ENCODE measurements at places on chromosomes 2 and 18.

DNA sequence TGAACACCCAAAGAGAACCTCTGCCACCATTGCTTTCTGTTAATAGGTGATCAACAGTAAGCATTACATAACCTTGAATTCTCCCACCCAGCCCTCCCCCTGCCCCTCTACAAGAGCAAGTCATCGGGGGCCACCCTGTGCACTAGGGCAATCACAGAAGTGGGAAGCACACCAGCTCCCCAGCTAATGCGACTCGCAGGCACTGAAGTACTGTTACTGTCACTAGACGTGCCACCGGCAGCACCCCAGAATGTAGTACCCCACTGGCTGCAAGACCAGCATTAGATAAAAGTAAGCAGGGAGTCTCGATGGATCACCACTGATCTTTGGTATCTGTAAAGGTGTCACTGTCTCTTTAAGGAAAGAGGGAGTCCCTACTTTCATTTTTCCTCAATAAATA lies 167.6 kb downstream of the FAM210A start:
- no peak for DNase-seq

GRCh38 chr2:91442246-91442905 lies 2750.9 kb downstream of the RPIA start:
- peak; percentile 10 for DNase-seq

DNA sequence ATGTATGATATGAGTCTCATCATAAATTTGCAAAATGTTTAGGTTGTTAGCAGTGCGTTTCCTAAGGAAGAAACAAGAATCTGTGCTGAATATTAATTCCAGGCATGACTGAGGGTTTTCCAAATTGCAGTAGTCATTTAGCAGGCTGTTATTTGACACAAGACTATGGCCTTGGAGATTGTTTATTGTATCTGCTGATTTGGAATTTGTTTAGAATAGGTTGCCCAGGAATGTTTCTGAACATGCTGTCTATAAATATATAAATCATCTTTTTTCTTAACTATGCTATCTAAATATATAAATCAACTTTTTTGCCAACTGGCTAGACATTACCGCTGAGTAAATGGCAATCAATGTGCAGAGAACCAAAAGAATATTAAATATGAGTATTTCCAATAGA lies 90.9 kb downstream of the DOK6 start:
- DNase-seq, result no peak

DNA sequence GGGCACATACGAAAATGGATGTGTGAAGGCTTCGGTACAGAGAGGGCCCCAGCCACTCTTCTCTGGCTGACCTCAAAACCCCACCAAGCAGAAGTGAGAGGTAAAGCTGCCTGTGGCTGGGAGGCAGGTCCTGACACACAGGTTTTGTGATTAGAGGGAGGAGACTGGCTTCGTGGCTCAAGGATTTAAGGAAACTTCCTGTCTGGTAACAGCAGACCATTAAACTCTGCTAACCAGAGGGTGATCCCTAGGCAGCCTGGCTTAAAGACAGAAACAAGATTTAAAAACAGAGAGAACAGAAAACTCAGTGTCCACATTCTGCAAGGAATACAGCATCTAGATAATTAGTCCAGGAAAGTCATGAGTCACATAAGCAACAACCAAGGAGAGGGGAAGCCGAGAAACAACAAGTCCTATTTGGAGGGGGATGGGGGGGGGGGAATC lies 101.9 kb downstream of the NFATC1 start:
- DNase-seq, result no peak

DNA sequence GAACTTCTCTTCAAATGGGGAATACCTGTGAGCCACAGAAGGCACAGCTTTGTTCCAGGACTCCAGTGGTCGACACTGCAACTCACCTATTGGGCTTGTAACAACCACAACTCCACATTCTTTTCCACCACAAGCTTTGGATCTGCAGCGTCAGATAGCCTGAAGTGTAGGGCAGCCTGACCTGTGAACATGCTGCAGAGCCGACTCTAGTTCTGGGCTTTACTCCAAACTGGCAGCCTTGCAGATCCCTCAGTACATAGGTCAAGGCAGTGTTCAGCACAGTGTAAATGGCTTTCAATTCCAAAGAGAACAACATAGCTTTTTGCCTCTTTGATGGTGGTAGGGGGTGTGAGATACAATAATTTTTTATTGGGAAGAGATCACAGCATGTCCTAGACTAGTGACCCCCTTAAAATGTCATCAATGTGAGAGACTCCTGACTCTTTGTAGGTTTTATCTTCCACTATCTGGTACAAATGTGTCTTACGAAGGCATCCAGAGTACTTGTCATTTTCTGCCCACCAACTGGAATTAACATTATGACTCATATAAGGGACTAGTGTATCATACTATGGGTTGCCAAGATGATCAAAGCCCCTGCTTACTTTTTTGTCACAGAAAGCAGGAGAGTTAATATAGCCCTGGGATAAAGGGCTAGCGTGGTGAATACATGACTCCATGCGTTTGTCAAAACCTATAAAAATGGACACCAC lies 149.8 kb downstream of the COPS8 start:
- no peak for DNase-seq

- DNase-seq, result no peak
These were observed 77.0 kb downstream of the ZSWIM2 start for GRCh38 chr2:186771850-186772463.

DNA sequence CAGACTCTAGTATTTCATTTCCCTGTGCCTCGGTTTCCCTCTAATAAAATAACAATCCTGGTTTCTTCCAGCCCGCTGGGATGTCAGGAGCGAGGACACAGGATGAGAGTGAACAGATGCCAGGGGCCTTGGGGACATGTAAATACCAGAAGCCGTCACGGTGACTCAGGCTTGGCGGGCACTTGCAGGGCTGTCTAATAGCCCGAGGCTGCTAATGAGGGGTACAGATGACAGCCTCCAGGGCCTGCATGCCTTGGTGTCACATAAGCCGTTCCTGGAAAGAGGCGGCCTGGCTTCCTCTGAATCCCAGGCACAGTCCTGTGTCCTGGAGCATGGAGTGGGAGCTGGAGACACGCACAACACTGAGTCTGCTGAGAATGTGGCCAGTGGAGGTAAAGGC lies 28.2 kb downstream of the HS1BP3 start:
- DNase-seq, result no peak

DNA sequence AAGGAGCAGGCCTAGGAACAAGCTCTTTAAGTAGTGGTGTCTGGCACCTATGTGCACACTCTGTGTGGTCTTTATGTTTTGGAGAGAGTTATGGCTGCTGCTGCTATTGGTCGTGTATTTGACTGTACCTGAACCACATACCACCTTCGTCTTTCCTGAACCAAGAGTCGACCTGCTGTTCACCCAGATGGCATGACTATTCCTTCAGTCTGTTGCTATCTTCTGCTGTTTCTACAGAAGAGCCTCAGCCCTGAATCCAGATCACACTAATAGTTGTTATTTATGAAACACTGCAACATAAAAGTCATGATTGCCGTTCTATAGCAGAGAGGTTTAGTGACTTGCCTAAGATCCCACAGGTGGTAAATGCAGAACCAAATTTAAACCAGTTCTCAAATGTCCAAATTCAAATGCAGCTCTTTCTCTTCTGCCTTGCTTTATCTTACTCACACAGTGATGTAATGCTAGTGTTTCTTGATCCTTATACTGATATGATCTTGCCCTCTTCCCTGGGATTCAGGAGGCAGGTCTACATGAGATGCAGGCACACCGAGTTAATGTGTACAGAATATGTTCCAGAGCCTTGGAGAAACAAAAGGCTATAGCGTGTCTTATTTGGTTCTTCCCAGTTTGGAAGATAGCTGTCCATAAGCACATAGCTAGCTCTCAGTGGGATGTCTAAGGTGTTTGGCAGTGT lies 122.1 kb upstream of the FOSL2 start:
- DNase-seq, result no peak

GRCh38 chr18:5393779-5394178 lies 98.3 kb upstream of the ZBTB14 start:
- no peak for DNase-seq

DNA sequence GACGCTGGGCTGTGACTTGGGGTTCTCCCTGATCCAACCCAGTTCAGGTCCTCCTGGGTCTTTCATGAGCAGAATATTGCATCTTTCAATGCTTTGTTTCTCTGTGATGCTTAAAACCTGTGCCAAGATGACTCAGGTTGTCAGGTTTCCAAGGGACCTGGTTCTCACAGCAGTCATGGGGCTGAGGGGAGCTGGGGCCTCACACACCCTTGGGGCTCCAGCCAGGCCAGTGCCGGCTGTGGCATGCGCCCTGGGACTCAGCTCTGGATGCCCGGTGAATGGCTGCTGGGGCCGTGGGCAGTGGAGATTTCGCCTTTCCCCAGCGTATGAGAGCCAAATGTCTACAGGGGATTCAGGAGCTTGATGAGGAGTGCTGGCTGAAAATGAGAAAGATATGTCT lies 29.6 kb downstream of the EDAR start:
- no peak for DNase-seq

GRCh38 chr2:26016012-26016705 lies 17.7 kb upstream of the RAB10 start:
- DNase-seq, result no peak

DNA sequence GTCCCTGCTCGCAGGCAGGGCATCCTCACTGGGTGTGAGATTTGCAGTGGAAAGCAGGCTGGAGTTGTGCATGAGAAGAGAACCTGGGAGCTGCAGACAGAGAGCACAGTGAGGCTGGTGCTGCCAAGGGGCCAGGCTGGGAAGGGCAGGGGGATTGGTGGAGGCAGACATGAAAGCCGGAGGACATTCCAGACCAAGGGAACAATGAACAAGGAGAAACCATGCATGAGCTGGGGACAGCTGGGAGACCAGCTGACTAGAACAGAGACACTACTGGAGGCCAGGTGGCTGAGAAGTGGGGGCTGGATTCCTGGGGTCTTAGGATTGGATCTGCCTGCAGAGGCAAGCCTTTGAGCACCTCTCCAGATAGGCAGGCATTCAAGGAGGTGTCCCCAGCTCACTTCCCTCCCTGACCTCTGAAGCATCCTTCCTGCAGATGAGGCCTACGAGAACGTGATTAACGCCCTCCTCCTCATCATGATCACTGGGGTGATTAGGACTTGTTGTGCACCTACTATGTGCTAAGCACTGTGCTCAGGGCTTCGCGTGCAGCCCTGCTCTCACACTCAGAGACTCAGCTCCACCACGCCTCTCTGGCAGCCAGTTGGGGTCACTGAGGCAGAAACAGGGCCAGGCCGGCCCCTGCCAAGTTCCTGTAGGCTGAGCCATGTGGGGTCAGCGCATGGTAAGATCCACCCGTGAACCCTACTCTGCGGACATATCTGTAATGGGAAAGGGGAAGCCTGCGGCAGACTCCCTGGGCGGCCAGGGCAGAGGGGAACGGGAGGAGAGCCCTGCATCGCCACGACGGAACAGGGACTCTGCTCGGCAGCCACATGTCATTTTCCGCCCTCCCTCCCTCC lies 74.8 kb upstream of the SLC66A3 start:
- no peak for DNase-seq

GRCh38 chr18:5515011-5515784 lies 28.6 kb downstream of the EPB41L3 start:
- no peak for DNase-seq

DNA sequence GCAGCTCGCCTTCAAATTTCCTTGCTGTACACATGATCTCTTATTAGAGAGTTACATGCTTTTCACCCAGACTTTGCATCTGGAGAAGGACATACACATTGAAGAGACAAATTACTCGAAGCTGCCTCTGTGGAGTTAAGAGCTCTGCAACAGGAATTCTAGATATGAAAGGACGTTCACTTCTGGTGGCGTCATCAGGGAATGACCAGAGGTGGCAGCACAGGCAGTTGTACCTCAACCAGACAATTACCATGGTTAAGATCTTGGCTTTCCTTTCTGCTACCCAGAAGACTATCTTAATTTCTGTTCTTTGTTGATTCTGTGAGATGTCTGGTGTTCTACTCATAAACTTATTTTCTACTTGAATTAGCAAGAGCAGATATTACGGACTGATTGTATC lies 39.1 kb upstream of the MC4R start:
- DNase-seq, result no peak

Measured in CD4-positive, alpha-beta T cell treated with Interleukin-17A for 1 hour (primary cell).